ENCODE measurements at places on chromosomes 6 and 20. TPM values are rescaled to one million over a fixed set of nuclear protein-coding genes. Genes with fewer than 3 reads are reported as not detected.

WFDC10B gene
- total RNA-seq: not detected

ELOVL2 gene
- not detected for total RNA-seq

UBE2J1 gene
- 21.8 TPM for total RNA-seq

ENPP4 gene
- 0.08 TPM for total RNA-seq

RTEL1 gene
- 16.0 TPM for total RNA-seq

PNISR gene
- total RNA-seq: 24.9 TPM

Measured in hair follicular keratinocyte (primary cell).